ENCODE measurements at places on chromosomes 6 and 20. TPM values are rescaled to one million over a fixed set of nuclear protein-coding genes. Genes with fewer than 3 reads are reported as not detected.

GRCh38 chr20:8399947-8400346, 267.9 kb downstream of the PLCB1 start:
- ATAC-seq, result no peak

DNA sequence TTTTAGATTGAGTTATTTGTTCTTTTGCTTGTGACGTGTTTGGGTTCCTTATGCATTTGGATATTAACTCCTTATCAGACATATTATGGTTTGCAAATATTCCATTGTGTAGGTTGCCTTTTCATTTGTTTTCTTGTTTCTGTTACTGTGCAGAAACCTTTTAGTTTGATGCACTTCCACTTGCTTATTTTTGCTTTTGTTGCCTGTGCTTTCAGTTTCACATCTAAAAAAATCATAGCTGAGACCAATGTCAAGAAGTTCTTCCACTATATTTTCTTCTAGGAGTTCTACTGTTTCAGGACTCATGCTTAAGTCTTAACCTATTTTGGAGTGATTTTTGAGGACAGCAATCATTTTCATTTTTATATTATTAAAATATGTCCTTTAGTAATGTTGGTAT, 113.5 kb downstream of the EPM2A start:
- no peak for ATAC-seq

- ATAC-seq, result no peak
These were observed 18.7 kb upstream of the TCFL5 start for GRCh38 chr20:62880147-62880934.

GRCh38 chr6:126662966-126663365, 323.1 kb downstream of the CENPW start:
- no peak for ATAC-seq

- ATAC-seq, result no peak
These were observed 163.6 kb downstream of the SYNDIG1 start for GRCh38 chr20:24633026-24633425.

GRCh38 chr20:45752746-45753145, 30.6 kb downstream of the SPINT4 start:
- no peak for ATAC-seq

GRCh38 chr20:44231193-44231592, 15.9 kb upstream of the GDAP1L1 start:
- ATAC-seq, result no peak

DNA sequence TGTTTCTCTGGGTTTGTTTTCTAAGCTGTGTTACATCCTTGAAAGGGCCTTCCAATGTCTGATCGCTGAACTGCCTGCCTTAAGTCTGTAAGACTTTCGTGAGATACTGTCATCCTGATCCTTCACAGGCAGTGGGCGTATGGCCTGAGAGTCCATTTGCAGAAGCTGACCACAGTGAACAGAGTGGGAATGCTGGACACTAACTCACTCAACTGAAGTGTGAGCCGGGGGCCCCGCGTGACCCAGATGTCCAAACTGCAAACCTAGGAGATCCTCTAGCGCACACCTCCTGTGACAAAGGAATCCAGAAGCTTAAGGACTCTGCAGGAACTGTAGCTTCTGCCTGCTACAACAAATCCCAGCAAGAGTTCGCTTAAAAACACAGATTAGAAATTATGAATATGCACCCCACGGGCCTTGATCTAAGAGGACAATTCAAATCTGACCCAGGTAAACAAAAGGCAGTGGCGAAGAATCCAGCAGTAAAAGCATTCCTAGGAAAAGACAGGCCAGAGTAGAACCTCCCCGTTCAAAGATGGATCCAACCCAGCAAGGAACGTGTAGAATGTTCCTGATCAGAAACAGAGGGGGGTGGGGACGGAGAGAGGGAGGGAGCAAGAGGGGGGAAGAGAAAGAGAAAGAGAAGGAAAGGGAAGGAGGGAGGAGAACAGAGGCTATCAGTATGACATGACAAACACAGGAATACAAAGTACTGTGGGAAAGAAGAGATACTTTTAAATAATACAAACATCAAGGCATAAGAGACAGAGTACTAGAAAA, 135.0 kb upstream of the AFDN start:
- no peak for ATAC-seq

DNA sequence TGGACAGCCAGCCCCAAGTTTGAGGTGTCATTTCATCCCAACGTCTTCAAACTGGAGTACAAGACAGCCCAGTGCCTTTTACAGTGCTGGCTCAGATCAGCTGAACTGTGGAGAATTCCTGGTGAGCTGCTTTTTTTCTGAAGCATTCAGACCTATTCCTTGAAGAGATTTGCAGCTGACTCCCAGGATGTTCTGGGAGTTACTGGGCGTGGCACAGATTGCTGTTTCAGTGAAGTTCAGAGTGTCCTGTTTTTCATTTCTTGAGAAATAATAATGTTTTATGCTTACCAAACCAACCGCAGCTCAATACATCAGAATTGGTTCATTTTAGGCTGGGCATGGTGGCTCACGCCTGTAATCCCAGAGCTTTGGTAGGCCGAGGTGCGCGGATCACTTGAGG, 33.4 kb upstream of the SRPK1 start:
- no peak for ATAC-seq

- no peak for ATAC-seq
These were observed 3.2 kb downstream of the PRRT1 start for GRCh38 chr6:32148289-32149091.

GRCh38 chr6:108630050-108630714, 69.5 kb downstream of the FOXO3 start:
- ATAC-seq, result no peak

The HLA-DRA gene
- 143 TPM for total RNA-seq

The GSTA3 gene
- total RNA-seq, result not detected

The FAXC gene
- 21.9 TPM for total RNA-seq

The SYTL3 gene
- total RNA-seq, result 4.6 TPM

The LHFPL5 gene
- not detected for total RNA-seq

The PTCHD4 gene
- total RNA-seq, result 1.2 TPM

The MEP1A gene
- total RNA-seq, result not detected

The MYCT1 gene
- total RNA-seq, result 9.3 TPM

The FOXS1 gene
- total RNA-seq, result 2.3 TPM

The PLCB4 gene
- total RNA-seq, result 109 TPM

The TAAR2 gene
- total RNA-seq, result not detected

The GABRR1 gene
- 0.31 TPM for total RNA-seq
